ENCODE measurements at places on chromosomes 7 and 10.

- no peak for DNase-seq
Measured at GRCh38 chr10:132471125-132471451, 66.5 kb upstream of the INPP5A start.

- no peak for DNase-seq
Measured at GRCh38 chr7:41219276-41219675, 483.6 kb downstream of the INHBA start.

- DNase-seq: no peak
Measured at GRCh38 chr10:126042906-126043305, 146.5 kb downstream of the FANK1 start.

- DNase-seq: no peak
Measured at GRCh38 chr7:124779194-124779593, 13.6 kb upstream of the GPR37 start.

DNA sequence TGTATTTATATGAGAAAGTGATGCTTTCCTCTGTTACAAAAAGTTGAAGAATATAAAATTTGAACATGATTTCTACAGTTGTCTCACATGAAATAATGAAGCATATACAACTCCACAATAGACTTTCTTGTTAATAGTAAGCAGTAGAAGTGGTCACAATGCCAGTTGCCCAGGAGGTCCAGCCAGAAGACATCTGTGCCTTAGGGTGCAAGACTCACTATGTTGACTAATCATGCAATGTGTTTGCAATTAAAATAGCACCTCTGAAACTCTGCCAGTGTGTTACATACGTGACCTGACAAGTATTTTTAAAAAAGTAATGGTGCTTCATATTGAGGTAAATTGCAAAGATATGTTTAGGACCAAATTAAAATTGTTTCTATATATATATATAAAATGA, 547.2 kb downstream of the ETV1 start:
- DNase-seq: no peak

DNA sequence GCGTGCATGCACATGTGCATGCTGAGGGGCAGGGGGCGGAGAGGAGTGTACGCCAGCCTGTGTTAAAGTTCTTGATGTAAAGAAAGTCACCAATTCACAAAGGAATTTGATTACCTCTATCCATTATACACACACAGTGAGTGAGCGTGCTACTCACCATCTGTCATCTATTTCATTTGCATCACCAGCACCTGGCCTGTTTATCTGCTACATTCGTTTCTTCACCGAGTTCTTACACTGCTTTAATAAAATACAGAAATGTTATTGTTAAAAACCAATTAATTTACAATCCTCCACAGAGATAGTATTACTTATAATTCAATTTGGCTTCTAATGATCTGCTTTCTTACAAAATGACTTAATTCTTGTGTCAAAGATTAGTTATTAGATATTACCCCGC, 32.6 kb downstream of the NEUROD6 start:
- no peak for DNase-seq

DNA sequence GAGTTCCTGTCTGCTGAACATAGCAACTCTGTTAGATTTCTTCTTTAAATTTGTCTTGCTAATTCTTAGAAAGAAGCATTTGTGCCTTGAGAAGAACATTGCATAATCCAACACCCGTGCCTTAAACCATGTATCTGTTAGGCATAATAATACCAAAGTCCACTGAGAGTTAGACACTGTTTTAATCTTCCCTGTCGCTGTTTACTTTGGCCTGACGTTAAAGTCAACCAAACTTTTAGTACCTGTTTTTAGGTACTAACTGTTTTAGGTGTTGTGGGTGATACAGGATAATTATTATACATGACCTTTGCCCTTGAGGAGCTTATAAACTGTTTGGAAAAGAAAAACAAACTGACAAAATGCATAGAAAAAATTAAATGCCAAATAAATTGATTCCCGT, 43.6 kb downstream of the KLHDC10 start:
- DNase-seq: no peak

DNA sequence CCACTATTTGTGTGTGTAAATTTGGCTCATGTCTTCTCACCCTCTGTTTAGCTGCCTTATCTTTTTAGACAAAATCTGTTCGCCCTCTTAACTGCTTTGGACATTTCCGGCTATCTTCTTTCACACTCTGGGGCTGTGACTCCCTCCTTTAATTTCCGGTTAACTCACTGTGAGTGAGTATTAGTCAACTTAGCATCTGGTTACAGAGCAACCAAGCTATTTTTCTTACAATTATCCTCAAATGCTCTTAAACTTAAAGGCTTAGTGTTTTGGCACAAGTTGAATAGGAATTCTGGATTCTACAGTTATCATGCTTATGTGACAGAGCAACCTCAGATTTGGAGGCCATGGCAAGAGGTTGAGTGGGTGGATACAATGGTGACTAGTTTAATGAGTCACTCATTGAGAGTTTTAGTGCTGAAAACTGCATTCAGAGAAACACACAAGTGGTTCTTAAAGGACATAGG, 177.6 kb upstream of the SEMA3A start:
- no peak for DNase-seq

GRCh38 chr7:41930538-41931262, 227.8 kb upstream of the INHBA start:
- no peak for DNase-seq

GRCh38 chr10:3042589-3042988, 24.8 kb upstream of the PFKP start:
- no peak for DNase-seq

GRCh38 chr7:84535580-84536270, 341.1 kb upstream of the SEMA3A start:
- DNase-seq: no peak

DNA sequence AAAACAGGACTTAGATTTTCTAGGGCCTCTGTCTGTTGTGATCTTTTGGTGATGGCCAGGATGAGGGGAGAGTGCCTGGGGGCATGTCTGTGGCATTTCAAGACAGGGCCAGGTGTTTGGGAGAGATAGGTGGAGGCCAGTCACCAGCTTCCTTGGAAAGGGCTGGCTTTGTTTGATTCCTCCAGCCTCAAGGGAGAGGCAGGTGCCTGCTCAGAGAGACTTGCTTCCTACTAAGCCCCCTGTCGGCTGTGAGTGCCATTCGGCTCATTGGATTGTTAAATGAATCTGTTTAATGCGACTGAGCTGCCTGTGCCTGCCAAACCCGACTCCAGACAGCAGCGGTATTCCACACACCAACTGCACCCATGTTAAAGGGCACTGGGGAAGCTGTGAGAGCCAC, 304.1 kb upstream of the COBL start:
- no peak for DNase-seq

DNA sequence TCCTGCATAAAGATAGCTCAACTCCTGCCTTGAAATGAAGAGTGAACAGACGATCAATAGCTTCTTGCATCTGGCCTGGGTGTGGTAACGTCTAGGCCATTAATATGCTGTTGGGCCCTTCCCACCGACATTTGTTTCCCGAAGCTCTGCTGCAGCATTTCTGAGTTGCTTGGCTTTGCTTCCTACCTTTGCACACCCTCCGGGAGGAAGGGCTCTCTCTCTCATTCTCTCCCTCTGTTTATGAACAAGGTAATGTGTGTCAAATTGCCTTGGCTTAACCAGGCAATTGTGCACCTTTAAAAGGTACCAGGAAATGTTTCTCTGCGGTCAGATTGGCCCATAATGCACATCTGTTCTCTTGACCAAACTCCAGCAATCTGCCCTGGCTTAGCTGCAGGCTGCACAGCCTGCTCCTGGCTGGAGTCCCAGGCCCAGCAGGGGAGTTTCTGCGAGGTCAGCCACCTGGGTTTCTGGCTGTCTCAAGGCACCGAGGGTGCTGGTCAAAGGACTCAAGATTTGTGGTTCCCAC, 223.7 kb downstream of the SNX10 start:
- DNase-seq: no peak

DNA sequence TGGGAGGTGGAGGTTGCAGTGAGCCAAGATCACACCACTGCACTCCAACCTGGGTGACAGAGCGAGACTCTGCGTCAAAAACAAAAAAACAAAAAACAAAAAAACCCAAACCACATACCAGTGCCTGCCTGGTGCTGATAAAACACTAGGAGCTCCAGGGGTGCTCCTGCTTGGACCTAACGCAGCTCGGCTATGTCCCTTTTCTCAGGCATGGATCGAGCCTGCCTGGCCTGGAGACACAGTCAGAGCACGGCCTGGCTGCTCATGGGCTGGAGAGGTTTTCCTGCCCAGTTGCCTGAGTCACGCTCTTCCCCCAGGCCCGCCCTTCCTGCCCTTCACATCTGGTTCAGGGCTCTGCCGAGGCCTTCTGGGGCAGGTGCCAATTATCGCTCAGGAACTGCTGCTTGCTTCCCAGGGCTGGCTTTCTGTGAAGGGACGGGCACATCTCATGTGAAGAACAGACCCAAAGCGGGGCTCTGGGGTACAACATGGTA, 12.6 kb upstream of the NPFFR1 start:
- no peak for DNase-seq

All from GM13976 (cell line).